Effector memory CD8-positive, alpha-beta T cell (primary cell): ENCODE measurements at places on chromosomes 2 and 18.

- no peak for DNase-seq
Measured at GRCh38 chr2:184692141-184692734, 93.9 kb downstream of the ZNF804A start.

GRCh38 chr18:78972385-78972918, 7.2 kb upstream of the SALL3 start:
- no peak for DNase-seq

- no peak for DNase-seq
Measured at GRCh38 chr18:70732188-70732587, 443.3 kb downstream of the SOCS6 start.

DNA sequence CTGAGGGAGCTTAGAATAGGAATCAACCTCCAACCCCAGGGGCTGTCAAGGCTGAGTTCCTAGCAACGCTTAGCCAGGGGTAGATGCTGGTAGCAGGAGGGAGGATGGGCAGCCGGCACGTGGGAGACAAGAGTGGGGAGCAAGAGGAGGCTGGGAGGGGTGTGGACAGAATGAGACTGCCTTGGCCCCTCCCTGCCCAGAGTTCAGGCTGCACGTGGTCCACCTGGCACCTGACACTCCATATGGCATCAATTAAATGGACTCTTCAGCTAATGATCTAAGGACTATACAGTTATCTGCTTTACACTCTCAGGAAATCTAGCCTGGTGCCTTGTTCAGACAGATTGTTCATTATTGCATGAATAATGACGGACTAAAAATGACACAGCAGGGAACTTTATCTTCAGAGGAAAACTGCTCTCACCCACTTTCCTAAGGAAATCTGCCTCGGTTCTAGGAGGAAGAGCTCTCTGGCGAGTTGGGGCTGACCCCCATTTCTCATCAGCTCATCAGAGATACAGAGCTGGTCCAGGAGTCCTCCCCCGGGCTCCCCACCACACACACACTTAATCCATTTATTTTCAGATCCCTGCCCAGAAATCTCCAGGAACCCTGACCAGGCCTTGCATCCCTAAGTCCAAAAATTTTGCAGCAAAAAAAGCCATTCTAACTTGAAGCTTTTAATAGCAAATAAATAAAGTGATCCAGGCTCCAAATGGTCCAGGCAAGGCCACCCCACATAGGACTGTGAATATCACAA, 102.1 kb upstream of the CDC42EP3 start:
- no peak for DNase-seq

DNA sequence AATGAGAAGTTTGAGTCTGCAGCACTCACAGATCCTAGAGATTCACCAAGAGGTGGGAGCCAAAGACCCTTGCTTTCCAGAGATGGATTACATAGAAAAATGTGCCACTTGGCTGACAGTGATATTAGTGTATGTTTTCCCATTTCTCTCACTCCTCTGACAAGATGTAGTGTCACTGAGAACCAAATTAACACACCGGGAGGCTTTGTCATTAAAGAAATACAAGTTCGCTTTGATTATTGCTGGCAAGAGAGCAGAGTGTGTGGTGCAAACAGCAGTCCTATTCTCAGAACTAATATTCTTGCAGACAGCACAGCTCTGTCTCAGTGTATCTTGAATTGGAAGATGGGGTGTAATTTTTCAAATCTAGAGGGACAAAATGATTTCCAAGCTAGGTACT, 171.6 kb upstream of the SETBP1 start:
- no peak for DNase-seq

- no peak for DNase-seq
Measured at GRCh38 chr2:38056216-38056615, 19.7 kb downstream of the CYP1B1 start.

DNA sequence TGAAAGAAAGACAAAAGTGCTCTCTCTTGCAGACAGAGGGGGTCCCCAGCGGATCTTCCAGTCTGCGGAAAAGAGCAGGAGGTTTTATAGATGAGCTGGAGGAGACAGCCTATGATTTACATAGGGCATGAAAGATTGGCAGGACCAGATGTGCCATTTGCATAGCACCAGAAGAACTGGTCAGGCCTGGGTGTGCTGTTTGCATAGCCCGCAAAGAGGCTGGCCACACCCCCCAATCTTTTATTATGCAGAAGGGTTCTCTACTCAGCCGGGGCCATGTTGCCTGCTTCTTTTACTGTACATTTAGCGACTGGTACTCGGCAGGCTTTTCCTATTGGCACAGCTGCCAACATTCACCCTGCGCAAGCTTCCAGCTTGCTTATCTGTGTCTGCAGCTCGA, 317.6 kb downstream of the GALR1 start:
- no peak for DNase-seq

- DNase-seq = no peak
Measured at GRCh38 chr2:178512484-178512883, 32.2 kb downstream of the PLEKHA3 start.

DNA sequence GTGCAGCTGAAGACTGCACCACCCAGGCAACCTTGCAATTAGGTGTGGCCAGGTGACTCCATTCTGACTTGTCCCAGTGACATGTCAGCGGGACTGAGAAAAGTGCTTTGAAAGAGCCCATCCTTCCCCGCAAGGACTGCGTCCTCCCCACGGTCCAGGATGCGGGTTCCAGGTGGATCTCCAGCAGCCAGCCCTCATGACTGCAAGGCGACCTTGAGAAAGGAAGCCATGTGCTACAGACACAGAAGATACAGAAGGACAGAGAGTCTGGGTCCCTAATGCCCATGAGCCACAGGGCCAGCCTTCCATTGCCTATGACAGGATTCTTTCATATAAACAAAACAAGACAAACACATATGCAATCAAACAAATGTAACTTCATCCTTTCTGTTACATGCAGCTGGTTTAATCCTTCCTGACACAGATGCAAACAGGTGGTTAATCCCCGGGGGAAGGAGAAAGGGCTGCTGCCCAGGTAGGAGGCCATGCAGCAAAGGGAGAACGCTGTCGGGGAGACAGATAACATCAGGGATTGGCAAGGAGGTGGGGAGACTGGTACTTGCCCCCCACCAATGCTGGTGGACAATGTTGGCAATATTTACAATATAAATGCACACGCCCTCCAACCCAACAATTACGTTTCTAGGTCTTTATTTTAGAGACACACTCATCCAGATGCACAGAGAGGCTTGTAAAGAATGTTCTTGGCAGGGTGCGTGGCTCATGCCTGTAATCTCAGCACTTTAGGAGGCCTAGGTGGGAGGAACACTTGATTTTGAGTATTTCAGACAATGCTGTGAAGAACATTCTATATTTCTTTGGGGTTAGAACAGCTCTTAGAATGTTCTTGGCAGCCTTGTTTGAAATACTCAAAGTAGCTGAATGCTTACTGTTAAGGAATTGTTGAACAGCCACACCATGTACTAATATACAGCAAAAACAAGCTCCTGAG, 64.8 kb downstream of the NCAPH start:
- no peak for DNase-seq

- no peak for DNase-seq
Measured at GRCh38 chr18:555705-556457, 24.3 kb upstream of the CETN1 start.

GRCh38 chr18:33757037-33757436, 179.0 kb downstream of the ASXL3 start:
- DNase-seq = no peak

DNA sequence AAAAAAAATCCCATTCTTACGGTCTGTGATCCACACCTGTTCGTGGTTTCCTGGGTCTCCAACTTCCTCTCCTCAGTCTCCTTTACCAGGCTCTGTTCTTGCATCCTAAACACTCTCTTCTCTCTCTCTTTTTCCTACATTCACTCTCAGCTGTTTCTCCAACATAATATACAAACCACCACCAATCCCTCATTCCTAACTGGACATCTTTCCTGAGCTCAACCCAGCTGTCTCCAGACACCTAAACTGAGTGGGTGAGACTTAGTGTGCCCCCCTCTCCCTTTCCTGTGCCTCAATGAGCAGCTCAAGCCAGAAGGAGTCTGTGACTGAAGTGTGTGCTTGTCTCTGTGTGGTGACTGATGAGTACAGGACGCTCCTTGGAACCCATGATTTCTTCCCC, 59.4 kb downstream of the LIPG start:
- no peak for DNase-seq

DNA sequence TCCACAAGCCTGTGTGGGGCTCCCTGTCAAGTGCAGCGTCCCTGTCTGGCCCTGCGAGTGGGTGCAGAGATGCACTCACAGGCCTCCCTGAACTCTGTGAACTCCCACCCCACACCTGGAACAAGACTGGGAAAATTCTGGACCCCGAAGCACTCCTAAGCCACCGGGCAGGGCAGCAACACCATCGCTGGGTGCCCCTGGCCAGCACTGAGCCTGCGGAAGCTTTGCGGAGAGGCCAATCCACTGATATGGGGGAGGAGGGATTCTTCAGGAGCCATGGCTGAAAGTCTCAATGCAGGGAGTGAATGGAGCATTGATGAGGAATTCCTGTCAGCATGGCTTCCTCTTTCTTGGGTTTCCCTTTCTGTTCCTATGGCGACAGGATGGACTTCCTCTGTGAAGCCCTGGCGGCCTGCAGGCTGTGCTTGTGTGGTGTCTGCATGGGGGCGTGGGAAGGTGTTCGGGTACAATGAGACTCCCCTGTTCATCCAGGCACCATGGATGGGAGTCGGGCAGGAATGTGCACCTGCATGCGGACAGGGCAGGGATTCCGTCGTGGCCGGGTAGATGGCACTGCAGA, 15.1 kb downstream of the TRIB2 start:
- no peak for DNase-seq

DNA sequence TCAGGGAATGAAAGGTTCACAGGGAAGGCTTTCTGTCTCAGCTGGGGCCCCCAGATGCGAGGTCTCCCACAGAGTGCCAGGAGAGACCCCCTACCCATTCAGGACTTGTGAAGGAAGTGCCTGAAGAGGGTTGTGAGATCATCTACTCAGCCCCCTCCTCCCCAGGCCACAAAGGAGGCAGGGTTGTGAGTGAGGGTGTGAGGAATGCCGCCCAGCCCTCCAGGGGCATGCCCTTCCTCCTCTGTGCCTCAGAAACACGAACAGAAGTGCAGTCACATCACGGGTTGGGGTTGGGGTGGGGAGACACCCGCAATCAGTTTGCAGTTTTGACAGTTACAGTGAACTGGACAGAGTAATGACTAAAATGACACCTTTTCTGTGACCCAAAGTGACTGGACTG, 5.0 kb downstream of the MAL start:
- no peak for DNase-seq

- DNase-seq = no peak
Measured at GRCh38 chr2:152548996-152549395, 168.3 kb downstream of the PRPF40A start.

DNA sequence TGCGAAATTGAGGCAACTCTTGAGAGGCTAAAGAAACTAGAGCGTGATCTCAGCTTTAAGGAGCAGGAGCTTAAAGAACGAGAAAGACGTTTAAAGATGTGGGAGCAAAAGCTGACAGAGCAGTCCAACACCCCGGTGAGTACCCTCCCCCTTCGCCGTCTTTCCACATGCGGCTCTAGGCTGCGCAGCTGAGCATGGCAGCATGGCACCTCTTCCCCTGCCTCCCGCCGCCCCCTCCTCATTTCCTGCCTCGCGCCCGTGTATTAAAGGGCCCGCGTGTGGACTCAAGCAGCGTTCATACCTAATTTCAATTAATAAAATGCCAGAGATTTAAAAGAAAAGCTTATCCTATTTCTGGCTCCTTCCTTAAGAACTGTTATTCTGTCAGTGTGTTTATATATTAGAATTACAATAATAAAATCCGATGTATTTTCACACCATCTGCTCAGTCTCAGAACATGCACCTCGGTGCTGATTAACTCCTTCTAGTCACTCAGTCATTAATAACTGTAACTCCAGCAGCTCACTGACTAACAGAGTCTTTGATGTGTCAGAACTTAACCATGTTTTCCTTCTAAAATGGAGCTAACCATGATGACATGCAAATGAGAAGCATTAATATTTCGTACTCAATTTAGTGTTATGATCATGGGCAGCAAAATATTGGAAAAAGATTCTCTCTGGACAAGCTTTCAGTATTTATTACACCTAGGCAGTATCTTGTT, 137.4 kb upstream of the CDCA7 start:
- DNase-seq = no peak

- no peak for DNase-seq
Measured at GRCh38 chr2:220353897-220354296, 726.5 kb downstream of the SLC4A3 start.

DNA sequence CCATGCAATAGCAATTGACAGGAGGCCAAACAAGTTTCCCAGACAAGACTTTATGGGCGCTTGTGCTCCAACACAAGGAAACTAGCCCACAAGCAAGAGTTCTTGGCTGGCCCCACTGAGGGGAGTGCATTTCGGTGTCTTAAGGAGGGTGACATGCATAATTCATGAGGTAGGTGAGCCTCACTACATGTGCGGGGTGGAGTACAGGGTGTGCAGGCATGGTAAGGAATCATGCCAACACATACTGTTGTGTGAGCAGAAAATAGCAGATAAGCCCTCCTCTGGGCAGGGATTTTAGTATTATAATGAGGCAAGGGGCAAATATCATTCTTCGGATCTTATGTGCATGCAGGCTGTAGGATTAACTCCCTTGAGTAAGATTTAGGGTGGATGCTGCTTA, 78.7 kb upstream of the SLC1A4 start:
- no peak for DNase-seq

DNA sequence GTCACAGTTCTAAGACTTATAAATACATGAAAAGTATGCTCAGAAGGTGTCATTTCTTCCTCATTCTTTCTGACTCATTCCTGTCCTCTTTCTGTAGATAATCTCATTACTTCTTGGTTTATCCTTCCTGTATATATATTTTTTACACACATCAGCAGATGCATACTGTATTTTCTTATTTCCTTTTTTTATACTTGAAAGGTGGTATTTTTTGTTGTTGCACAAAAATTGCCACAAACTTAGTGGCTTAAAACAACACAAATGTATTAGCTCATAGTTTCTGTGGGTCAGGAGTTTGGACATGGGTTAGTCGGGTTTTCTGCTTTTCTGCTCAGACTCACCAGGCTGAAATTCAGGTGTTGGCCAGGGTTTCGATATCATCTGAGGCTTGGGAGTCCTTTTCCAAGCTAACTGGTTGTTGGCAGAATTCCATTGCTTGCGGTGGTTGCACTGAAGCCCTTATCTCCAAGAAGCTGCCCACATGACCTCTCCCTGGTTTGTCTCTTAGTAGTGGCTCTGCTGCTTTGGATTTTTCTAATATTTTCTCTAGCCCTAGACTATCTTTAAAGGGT, 162.6 kb downstream of the FMNL2 start:
- no peak for DNase-seq

DNA sequence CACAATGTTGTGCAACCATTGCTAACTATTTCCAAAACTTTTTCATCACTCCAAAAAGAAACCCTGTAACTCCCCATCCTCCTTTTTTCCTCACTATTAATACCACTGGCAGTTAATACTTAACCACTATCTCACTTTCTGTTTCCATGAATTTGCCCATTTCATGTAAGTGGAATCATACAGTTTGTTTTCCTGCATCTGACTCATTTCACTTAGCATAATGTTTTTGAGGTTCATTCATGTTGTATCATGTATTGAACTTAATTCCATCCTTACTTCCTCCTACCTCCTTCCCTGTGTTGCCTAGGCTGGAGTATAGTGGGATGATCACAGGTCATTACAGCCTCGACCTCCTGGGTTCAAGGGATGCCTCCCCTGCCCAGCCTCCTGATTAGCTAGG, 68.3 kb downstream of the FAM117B start:
- DNase-seq = no peak

GRCh38 chr2:148614322-148615049, 30.1 kb upstream of the EPC2 start:
- no peak for DNase-seq

- no peak for DNase-seq
Measured at GRCh38 chr18:60555625-60556024, 183.1 kb upstream of the MC4R start.
